ENCODE measurements at places on chromosomes 3 and 15. TPM values are rescaled to one million over a fixed set of nuclear protein-coding genes. Genes with fewer than 3 reads are reported as not detected.

DNA sequence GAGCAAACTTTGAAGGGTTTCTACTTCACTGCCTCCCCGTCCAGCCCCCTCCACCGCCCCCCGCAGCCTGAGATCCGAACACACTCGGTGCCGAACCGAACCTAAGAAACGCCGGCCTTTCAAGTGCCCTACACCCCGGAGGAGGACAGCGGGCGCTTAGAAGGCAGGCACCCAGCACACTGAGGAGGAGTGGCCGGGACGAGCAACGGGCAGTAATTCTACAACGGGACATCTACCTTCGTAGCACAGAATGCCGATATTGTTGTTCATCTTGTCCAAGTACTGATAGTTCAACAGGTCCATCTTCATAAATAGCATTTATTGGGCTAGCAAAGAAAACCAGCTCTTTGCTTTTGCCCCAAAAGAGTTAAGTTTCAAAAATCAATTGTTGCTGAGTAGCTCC is 513 bp downstream of the VGLL4 start:
- peak; percentile 46 for DNase-seq

DNA sequence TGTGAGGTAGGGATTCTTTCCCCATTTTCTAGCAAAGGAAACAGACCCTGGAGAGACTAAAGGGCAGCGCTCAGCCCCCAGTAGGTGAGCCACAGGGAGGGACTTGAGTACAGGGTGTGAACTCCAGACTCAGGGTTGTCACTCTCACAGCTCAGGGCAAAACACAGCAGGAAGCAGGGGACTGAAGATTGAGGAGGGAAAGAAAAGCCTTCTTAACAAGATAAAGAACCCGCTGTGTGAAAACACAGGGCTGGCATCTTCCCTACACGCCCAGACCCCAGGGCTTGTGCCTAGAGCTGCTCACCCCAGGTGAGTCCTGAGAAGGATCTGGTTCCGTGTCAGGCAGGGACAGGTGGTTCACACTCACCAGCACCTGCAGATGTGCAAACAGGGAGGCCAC is 59.6 kb downstream of the ABTB1 start:
- no peak for DNase-seq

- peak; percentile 41 for DNase-seq
Measured at GRCh38 chr3:192917028-192917403, 640 bp downstream of the MB21D2 start.

DNA sequence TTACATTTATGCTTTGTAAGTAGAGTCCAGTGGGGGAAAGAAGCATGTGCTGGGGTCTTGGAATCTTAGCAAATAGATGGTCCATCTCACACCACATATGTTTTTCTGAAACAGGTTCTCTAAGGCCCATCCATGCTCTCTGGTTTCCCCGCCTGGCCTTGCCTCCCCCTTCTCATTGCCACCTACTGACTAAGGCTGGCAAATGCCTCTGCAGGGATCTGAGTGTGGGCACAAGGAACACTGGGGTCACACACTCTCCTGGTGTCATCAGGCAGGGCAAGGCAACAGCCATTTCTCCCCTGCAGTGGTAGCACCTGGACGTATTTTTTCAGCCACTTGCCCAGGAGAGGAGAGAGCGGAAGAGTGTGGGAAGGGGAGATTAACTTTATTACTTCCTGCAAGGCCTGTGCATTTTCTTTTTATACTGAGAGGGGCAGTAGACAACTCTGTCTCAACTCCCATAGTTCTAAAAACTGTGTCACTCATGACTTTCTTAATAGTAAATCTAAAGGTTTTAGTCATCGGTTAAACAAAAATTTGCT is 804.2 kb upstream of the NECTIN3 start:
- DNase-seq: no peak

DNA sequence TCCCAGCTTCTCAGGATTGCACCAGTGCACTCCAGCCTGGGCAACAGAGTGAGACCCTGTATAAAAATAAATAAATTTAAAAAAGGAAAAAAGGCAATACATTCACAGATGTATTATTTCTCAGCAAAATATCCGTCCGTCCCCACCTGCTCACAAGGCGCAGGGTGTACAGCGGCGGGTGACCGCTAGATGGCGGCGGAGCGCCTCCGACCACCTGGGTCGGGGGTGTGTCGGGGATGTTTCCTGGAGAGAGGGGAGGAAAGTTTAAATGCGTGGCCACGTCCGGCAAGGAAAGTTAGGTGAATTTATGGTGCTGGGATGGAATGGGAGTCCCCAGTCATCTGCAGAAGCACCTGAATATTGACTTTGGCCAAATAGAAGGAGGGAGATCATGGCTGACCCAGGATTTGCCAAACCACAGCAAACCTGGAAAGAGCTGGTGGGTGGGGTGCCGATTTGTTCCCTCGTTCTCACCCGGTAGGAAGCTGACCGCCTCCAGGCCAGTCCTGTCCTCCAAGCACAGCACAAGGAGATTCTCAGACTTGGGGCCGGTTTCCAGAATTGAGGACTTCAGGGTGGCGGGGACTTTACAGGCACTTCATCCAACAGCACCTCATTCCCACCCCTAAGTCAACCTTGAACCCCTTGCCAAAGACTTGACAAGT is 88.3 kb downstream of the TMEM266 start:
- DNase-seq: peak; percentile 71

Gene TRAIP
- 32.9 TPM for total RNA-seq
